Posterior vena cava (tissue), 2 donors: ENCODE measurements at places on chromosomes 13 and 19.

DNA sequence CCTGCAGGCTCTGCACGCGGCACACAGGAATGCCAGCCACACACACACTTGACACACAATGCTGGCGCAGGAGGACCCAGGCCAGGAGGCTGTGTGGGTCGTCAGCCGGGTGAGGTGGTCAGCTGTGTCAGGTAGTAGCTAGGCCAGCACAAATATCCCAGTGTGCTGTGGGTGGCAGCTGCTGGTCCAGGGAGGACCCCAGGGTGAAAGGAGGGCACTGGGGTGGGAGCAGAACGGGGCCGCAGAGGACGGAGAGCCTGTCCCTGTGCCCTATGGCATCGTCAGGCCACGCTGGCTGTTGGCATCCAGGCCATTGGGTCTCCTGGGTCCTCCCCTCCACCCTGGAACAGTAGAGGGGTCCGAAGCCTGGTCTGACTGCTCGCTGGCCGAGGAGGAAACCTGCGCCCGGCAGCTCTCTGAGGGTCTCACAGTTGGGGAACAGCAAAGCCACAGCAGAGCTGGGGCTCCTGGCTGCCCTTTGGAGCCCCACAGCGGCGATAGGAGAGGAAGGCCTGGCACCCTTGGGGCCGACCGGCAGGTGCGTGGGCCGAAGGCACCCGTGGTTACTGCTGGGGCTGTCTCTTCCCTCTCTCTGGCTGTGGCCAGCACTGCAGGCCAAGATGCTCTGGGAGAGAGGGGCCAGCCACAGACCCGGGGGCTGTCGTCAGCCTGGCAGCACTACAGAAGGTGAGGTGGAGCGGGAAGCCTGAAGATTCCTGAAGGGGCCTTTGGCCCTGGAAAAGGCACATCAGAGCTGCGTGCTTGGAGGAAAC, 27.3 kb downstream of the C13orf46 start:
- DNase-seq: peak; percentile 77

DNA sequence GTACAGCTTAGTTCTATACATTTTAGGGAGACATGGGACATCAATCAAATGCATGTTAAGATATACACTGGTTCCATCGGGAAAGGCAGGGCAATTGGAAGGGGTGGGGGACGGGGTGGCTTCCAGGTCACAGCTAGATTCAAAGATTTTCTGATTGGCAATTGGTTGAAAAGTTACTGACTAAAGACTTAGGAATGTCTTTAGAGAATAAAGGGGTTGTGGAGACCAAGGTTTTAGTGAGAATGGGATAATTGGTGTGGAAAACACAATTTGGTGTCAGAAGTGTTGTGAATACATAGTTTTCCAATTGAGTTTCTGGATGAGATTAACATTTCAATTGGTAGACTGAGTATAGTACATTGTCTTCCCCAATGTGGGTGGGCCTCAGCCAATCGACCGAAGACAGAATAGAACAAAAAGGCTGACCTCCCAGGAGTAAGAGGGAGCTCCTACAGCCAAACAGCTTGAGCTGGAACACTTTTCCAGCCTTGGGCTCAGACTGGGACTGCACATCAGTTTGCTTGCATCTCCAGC, 988 bp upstream of the CCDC169 start:
- no peak for DNase-seq

DNA sequence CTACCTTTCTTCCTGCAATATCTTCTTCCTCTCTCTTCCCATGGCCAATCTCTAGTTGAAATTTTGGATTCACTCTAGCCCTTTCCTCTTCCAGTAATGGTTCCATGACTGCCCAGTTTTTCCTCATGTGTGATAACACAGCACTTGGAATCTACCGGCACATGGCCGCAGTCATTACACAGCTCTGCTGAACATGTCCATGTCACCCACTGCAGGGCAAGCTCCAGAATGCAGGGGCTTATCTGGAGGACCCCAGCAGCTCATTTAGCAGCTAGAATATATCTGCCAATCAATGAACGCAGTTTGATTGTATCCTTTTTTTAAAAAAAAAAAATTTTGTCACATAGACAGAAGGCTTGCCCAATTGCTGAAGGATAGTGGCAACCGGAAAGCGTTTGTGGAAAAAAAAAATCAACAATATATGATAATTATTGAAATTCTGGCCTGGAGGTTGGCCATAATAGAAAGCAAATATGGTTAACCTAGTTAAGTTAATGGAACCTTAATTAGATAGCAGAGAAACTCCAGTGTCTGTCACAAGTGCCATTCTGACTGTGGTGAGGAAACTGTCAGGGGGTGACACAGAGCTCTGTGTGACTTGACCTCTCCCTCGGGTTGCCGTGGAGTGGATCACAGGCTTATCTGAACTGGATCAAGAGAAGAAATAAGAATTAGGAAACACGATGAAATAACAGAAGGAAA, 426.7 kb downstream of the LIG4 start:
- DNase-seq: no peak

GRCh38 chr19:35202722-35203688, 25.5 kb downstream of the FAM187B start:
- no peak for DNase-seq

DNA sequence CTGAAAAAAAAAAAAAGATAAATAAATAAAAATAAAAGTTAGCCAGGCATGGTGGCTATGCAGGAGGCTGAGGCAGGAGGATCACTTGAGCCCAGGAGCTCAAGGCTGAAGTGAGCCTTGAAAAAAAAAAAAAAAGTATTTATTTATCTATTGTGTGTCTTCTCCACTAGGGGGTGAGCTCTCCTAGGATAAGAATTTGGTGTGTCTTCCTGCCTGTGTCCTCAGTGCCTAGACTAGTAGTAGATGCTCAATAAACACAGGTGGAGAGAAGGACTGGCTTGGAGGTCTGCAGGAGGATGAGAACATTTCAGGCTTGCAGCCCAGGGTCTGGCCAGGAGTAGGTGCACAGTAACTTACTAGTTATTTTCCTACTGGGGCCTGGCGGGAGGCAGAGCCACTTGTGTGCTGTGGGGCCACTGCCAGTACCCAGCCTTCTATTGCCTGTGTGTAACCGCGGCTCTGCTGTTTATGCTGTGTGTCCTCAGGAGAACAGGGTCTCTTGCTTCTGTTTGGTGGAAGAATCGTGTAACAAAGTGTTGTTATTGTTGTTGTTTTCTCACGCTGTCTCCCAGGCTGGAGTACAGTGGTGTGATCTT, 5.4 kb downstream of the LMTK3 start:
- no peak for DNase-seq

DNA sequence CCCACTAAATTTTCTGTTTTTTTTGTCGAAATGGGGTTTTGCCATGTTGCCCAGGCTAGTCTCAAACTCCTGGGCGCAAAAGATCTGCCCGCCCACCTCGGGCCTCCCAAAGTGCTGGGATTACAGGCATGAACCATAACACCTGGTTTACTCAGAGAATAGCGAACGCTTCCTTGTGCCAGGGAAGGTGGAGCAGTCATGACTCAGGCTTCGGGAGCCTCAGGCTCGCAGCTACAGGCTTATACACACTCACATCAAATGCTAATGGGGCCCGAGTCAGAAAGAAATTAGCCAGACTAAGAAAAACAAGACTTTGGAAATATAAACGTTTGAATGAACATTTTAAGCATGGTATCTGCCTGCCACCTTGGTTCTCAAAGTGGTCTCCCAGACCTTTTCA, 11.0 kb upstream of the TPT1 start:
- no peak for DNase-seq

- DNase-seq: no peak
Measured at GRCh38 chr19:33595783-33596182, 26.0 kb upstream of the CHST8 start.

DNA sequence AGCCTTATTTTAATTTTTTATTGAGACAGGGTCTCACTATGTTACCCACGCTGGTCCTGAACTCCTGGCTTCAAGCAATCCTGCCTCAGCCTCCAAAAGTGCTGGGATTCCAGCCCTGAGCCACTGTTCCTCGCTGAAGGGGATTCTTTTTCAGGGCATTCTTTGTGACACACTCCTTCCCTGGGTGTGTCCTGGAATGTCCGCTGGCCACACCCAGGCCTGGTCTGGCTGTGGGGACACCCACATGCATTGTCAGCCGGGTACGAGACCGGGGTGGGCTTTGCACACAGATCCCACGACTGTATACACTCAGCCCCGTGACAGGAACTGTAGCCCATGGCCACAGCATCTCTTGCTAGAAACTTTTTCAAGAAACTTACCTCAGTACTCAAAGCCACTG, 34.4 kb upstream of the GATAD2A start:
- no peak for DNase-seq

- DNase-seq: no peak
Measured at GRCh38 chr19:35696835-35697234, 7.5 kb upstream of the ZBTB32 start.

GRCh38 chr13:111515307-111515617, 194.8 kb downstream of the TEX29 start:
- no peak for DNase-seq

GRCh38 chr13:22948421-22948820, 232.4 kb upstream of the SGCG start:
- DNase-seq: no peak

DNA sequence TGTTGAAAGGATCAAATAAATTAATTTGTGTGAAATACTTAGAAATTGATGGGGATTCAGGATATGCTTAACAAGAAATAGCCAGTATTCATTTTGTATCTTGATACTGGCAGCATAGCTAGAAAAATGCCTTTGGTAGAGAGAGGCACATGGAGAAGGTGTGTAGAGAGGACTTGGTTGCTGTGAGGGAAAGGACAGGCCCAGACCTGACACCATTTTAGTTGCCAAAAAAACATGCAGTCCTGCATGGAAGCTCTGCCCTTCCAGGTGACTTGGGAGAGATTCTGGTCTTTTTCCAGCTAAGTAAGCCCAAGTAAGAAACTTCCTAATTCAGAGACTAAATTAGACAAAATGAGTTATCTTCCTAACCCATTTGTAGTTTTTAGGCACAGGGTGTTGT, 335.0 kb downstream of the RFC3 start:
- DNase-seq: no peak

DNA sequence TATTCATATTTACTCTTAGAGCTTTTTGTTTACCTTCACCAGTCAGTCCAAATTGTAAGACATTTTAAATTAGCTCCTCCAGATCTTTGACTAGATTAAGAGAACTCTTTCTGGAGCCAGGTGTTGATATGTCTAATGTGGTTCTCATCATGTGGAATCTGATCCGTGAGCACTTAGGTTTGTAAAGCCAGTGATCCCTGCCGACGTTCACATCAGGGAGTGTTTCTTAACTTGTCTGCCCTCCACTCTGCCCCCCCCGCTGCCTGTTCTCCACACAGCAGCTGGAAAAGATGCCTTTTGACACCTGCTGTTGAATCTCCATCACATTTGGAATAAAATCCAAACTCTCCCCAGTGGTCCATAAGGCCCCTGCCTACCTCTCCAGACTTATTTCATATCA, 17.7 kb downstream of the METTL21C start:
- no peak for DNase-seq

DNA sequence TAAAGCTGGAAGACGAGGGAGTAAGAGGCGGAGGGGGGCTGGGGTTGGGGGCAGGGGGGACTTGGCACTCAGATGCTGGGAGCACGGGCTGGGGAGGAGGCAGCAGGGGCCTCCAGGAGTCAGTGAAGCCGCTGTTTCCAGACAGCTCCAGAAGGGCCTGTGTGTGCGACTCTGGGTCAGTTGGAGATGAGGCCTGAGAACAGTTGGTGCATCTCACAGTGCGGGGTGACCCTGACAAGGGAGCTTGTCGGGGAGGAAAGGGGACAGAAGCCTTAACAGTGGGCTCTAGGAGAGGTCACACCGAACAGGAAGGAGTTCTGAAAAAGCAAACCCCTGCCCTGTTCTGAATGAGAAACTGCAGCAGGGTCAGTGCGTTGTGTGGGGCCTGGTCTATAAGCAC, 11.2 kb downstream of the NAXD start:
- peak; percentile 57 for DNase-seq

- DNase-seq: no peak
Measured at GRCh38 chr13:100512422-100512821, 76.2 kb downstream of the GGACT start.

GRCh38 chr19:33207040-33207620, 13.0 kb downstream of the LRP3 start:
- DNase-seq: no peak

- no peak for DNase-seq
Measured at GRCh38 chr13:44651209-44651608, 75.1 kb upstream of the TSC22D1 start.

DNA sequence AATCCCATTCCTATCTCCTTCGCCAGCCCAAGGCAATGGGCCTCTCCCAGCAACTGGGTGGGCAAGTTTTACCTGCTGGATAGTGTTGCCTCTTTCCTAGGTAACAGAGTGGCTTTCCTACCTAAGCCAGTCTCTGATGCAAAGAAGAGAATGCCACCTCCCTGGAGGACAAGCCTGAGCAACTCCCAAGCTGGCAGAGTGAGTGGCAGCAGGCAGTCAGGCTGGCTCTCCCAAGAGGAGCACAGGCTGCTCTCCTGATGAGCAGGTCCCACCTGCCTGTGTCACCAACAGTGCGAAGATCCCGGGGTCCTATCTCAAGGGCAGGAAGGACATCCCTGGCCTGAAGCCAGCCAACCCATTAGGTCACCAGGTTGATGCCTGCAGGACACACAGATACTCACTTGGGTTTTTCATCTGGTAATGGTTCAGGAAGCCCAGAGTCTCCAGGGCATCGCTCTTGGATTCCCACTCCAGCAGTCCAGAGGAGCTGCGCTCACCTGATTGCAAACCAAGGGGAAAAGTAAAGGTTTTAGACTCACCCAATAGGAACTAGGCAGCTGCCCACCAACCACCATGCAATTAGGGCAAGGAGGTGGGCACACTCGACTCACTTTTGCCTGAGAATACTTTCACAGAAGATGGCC, 5.5 kb upstream of the ECH1 start:
- DNase-seq: no peak

DNA sequence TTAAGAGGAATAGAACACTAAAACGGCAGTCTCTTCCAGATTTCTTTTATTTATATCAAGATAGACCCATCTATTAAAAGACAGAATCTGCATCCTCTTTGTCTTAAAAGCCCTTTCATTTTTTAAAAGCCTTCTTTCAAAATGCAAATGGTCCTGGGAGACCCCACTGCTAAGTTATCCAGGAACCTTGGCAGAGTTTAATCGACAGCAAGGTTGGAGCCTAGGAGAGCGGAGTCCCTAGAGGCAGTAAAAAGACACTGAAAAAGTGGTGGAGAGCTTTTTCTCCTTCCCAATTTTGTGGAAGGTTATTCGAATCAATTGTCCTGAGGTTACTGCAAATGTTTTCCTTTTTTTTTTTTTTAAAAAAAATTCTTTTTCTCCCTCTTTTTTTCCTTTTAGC, 294.7 kb downstream of the NALCN start:
- DNase-seq: no peak

DNA sequence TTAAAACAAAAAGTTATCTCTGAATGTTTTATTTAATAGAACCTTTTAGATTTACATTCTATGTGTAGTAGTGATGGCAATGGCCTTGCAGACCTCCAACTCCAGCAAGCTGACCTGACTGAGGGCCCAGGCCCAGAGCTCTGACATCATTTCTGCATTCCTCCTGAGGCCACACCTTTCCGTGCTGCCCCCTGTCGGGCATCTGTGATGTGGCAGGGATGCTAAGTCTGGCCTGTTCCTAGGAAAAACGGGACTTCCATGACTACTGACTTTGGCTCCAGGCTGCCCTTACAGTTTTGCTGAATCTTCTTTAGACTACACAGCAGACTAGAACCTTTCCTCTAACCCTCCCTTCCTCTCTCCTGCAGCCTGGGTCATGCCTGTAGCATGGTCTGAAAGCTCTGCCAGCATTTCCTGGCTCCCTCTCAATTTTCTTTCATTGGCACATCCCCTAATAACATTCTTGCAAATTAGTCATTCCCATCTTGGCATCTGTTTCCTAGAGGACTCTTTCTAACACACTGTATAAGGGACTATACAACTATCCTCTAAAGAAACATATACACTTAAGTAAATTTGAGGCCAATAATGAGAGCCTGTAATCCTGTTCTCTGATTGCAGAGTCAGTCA, 249.1 kb downstream of the GPC5 start:
- no peak for DNase-seq
